ENCODE measurements at places on chromosomes 2 and 18.

GRCh38 chr2:101387151-101387834 lies at the start of gene CREG2:
CREG2 (minus strand) TSS chr2:101387503; CDS start chr2:101387457, 46 bp downstream.
- peak; percentile 29 for DNase-seq

GRCh38 chr2:85042330-85042729 lies 71.4 kb downstream of the KCMF1 start:
- no peak for DNase-seq

- no peak for DNase-seq
These were observed 26.5 kb upstream of the HNMT start for GRCh38 chr2:137937778-137938177.

DNA sequence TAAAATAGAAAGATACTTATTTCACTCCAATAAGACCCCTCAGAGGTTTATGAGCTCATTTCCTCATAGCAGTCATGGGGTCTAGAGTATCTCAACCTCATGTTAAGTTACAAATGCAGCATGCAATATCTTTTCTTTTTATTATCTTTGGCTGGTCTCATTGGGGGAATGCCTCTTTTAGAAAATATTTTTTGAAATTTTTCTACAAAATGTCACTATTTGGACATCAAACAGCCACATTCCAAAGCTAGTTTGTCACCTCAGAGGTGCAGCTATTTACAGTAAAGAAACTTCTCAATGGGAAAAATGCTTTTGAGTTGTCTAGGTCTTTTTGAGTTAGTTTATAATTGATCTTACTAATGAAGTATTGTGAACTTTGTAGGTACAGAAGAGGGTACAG lies 370.7 kb upstream of the LRATD1 start:
- DNase-seq, result no peak

GRCh38 chr2:144669196-144669987 lies 149.5 kb upstream of the ZEB2 start:
- no peak for DNase-seq

DNA sequence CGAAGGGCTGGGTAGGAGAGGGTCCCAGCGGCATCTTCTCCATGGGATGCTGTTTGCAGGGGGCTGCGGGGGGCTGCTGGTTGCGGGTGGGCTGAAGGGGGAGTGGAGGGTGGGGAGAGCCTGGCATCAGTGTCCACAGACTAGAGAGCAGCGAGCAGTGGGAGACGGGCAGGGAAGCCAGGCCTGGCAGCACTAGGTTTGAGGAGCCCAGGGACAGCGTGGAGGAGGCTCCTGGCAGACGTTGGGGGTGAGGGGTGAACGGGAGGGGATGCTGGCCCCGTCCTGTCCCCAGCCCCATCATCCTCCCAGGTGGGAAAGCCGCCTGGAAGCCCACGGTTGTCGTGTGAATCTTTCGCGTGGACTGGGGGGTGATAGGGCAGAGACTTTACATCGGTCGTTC lies 48.2 kb upstream of the TFCP2L1 start:
- DNase-seq, result no peak

GRCh38 chr2:157785200-157785599 lies 90.9 kb downstream of the ACVR1 start:
- DNase-seq, result no peak

GRCh38 chr2:97851172-97851571 lies 137.8 kb downstream of the ZAP70 start:
- DNase-seq, result no peak

DNA sequence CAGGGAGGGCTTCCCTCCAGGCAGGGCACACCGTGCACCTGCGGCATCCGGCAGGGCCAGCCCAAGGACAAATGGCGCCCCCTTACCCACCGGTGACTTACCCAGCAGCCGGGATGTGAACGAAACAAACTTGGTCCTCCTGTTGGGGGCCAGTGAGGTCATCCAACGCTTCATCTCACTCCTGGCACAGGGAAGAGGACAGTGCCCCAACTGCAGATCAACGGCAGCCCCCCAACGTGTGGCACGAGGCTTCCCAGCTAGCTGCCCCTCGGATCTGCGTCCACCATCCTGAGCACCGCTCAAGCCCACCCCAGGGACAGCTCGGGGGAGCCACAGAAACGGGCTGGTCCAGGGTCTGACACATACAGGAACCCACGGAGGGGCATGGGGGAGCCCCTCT lies 12.0 kb downstream of the SNORC start:
- no peak for DNase-seq

DNA sequence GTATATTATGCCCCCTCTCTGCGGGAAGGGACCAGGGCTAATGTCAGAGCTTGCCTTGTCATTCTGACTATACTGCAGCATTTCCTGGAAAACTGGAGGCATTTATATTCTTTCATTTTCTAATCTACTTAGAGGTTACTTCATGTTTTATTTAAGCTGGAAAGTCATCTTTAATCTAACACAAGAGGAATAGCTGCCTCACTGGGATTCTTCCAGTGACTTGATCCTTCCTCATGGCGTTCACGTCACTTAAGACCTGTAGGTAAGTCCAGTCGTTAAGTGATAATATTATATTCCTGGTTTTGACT lies 727.6 kb upstream of the DDX18 start:
- no peak for DNase-seq

GRCh38 chr2:71830497-71831192 lies 317.0 kb downstream of the CYP26B1 start:
- no peak for DNase-seq

- no peak for DNase-seq
These were observed 133.1 kb downstream of the DYSF start for GRCh38 chr2:71586471-71586870.

DNA sequence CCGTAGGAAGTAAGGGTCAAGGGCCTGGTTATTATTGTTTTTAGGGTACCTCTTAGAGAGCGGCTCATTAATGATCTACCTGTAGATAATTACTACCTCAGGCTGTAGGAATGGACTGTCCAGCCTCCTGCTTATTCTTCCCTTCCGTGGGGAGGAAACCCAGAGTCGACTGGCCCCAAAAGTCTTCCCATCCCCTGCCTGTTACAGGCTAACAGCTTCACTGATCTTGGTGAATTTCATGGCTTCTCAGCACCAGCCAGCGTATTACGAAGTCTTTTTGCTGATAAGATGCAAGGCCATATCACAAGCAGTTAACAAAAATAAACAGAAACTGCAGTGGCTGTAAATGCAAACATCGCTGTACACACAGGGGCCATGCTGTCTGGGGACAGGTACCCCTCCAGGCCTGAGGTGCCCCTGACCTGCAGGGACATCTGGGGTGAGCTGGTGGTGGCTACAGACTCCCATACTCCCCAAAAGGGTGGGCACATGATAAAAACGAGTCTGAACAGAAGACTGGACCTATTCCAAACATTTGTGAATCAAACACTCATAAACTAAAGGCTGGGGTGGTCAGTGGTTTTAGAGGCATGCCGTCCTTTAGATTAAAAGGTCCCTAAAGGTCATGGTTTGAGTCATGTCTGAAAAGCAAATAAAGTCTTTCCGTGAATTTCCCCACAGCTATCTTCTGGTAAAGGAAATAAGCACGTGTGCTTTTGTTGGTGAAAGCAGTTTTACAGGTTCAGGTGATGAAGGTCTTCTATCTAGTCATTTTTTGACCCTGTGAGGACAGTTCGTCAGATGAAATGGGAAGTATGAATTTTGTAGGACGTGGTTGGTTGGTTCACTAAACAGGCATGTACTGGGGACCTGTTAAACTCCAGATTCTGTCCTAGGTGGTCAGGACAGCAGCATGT lies 36.7 kb downstream of the TTC39C start:
- no peak for DNase-seq

GRCh38 chr18:67864677-67865340 lies 348.3 kb upstream of the DSEL start:
- no peak for DNase-seq

Measured in stimulated activated CD4-positive, alpha-beta T cell treated with anti-CD3 and anti-CD28 coated beads, Interleukin-15, amount 100 ng/mL, for 48 hours (primary cell).